CD4-positive, alpha-beta T cell treated with Interleukin-15 for 1 hour (primary cell): ENCODE measurements at places on chromosomes 13 and 19.

GRCh38 chr13:48488995-48489394, 43.9 kb downstream of the RCBTB2 start:
- no peak for DNase-seq

GRCh38 chr19:35318679-35319448, 10.1 kb upstream of the CD22 start:
- DNase-seq: peak; percentile 87

DNA sequence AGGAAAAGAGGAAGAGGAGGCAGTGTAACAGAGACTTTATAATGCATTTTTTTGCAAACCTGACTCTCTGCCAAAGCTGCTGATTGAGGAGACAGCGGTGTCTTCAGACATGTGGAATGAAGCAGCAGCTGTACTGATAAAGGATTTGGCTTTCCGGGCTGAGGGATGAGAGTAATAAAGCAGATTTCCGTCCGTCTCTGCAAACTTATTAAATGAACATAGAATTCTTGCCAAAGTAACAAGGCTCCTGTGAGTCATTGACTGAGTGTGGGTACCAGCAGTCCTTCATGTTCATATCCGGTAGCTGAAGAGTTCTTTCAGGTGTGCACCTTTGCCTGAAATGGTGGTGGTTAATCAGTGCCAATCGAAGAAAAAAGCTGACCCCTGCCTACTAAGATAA, 112.6 kb downstream of the LIG4 start:
- DNase-seq: no peak

- DNase-seq: no peak
Measured at GRCh38 chr19:17530586-17530985, 19.1 kb downstream of the PGLS start.

GRCh38 chr13:44300895-44301638, 72.6 kb upstream of the SERP2 start:
- peak; percentile 25 for DNase-seq

DNA sequence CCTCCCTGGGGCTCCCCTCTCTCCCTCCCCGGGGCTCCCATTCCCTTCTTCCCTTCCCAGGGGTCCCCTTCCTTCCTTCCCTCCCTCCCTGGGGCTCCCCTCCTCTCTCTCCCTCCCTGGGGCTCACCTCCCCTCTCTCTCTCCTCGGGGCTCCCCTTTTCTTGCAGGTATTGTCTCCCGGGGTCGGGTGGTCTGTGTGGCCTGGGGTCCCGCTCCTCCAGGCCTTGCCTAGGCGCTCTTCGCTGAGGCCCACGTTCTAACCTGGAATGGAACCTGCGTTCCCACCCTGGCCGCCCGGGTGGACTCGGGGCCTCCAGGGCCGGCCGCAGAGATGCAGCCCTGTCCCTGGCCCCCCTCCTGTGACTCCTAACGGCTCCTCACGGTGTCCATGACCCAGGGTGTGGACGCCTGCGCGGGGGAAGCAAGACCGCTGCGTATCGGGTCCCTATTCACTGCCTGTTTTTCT, 940 bp upstream of the DCUN1D2 start:
- no peak for DNase-seq

GRCh38 chr19:35911790-35912189, 3.7 kb upstream of the TYROBP start:
- DNase-seq: no peak

GRCh38 chr19:41205995-41206394, 13.0 kb downstream of the CYP2S1 start:
- no peak for DNase-seq

- no peak for DNase-seq
Measured at GRCh38 chr13:26186995-26187394, 35.1 kb downstream of the RNF6 start.

DNA sequence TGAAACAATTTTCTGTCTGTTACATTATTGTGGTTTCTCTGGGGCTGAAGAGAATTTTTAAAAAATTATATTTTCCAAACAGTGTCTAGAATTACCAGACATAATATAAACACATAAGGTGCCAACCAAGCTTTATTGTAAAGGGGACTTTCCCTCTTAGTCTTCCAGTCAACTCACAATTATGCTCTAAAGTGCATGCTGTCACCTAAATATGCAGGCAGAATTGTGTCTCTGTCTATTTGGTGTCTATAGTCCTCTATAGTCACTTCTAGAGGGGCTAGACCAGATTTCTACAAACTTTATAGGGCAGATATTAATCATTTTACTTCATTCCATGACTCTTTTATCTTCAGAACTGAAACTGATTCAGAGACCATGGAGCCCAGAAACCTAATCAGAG, 12.8 kb downstream of the ZNF254 start:
- DNase-seq: no peak

DNA sequence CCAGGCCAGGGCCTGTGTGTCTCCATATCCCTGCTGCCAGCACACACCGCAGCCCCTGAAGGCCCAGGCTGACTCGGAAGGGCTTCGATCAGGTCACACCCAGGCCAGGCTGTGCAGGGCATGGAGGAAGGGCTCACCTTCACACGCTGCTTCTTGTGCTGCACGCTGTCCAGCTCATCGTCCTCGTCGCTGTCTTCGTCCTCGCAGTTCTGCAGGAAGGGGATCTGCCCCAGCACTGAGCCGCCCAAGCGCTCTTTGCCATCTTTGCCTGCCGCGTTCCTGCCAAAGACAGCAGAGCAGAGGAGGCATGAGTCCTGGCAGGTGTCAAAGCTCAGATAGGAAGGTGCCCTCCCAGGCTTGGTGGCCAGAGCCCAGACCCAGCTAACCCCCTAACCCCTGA, 13.7 kb upstream of the PRKD2 start:
- DNase-seq: no peak

DNA sequence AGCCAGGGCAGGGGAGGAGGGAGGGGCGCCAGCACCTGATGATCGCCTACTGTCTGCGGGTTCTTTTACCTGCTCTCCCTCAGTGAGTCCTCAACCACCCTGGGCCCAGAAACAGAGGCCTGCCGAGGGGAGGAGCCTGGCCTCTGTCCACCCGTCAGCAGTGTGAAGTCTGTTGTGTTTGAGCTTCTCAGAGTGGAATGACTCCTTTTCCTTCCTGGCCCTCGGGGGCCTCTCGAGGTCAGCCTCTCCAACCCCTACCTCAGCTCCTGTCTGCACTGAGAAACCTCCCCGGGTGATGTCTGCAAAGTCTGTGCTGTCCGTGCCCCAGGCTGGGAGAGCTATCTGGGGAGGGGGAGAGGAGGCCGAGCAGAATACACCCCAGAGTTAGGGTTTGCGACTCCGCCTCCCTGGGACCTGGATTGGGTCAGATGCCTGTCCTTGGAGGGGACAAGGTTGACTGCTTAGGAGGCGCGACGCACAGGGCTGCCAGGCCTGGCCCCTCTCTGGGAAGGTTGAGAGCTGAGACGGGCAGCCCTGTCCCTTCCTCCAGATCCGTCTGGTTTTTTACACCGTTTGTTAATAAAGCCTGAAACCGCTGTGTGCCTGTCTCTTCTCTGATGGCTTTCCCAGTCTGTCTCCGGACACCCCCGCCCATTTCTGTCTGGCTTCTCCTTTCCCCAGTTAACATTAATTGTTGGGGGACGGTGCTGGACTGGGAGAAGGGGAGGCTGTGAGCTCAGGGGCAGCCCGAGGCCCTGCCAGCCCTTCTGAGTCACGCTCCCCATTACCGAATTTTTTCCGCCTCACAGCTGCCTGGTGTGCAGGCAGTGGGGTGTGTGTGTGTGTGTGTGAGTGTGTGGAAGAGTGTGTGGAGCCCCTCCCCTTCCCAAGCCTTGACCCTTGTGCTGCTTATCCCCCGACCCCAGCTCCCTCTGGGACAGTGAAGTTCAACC, 989 bp upstream of the SSC5D start:
- DNase-seq: no peak

DNA sequence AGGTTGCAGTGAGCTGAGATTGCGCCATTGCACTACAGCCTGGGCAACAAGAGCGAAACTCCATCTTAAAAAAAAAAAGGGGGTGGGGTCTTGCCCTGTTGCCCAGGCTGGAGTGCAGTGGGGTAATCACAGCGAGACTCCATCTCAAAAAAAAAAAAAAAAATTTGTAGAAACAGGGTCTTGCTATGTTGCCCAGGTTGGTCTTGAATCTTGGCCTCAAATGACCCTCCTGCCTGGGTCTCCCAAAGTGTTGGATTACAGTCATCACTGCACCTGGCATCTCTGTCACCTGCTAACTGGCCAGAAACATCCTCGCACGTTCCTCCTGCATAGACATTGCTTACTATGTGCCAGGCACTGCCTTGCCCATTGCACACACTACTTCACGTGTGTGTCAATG, 14.1 kb downstream of the RCN3 start:
- no peak for DNase-seq

DNA sequence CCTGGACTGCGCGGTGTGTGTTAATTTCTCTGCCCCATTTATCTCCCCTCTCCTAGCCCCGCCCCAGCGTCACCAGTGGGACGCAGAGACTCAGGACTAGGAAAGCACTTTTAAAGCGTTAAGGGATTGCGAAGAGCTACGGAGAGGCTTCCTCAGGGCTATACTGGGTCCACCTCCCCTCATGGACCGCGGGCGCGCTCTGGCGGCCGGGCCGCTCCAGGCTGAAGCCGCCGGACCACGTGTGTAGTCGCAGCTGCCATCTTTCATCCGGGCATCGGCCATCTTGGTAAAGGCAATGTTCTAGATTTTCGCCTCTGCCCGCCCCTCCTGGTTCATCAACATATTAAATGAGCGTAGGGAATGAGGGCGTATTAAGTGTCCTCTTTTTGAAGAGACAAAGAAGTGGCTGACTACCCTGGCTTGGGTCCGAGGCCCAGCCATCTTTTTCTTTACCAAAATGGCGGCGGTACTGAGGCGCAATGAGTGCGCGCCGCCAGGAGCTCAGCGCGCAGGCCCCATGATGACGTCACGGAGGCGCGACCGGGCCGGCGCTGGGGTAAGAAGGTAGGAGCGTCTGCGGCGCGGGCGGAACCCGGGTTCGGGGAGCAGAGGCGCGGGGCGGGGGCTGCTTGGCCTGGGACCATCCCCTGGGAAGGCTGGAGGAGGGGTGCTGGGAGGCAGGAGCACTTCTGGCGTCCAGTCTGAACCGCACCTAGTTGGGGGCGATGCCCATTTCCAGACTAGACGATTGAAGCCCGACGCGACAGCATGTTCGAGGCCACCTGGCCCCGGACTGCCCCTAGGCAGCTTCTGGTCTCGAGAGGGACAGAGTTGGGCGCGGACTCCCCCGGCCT, at the start of gene CCDC124:
CCDC124 (plus strand) TSS at position 531 of the 854 bp plus-strand sequence. CDS start 3,406 bp downstream, outside the sequence.
- peak; percentile 95 for DNase-seq

DNA sequence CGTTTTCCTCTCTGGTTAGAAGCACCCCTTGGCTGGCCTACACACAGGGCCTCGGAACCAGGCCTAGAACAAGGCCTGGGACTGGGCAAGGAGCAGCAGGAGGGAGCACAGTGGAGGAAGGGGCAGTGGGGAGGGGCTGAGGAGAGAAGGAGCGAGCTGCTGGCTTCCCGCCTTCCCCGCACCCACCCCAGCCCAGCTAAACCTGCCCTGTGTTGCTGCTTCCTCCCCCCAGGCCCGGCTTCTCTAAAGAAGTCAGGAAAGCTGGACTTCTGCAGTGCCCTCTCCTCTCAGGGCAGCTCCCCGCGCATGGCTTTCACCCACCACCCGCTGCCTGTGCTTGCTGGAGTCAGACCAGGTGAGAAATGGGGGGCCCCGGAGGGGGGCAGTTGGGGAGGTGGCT, 24.3 kb downstream of the LYL1 start:
- DNase-seq: no peak

GRCh38 chr19:1645299-1645698, 7.1 kb downstream of the TCF3 start:
- DNase-seq: no peak

- DNase-seq: no peak
Measured at GRCh38 chr19:12113121-12113520, 27.0 kb downstream of the ZNF20 start.

- DNase-seq: no peak
Measured at GRCh38 chr13:46131705-46132104, 26.9 kb upstream of the CPB2 start.

- no peak for DNase-seq
Measured at GRCh38 chr19:8721334-8721733, at the start of gene OR2Z1. Gene OR2Z1 (plus strand): TSS chr19:8721634. CDS start chr19:8731029, 9,395 bp downstream.

DNA sequence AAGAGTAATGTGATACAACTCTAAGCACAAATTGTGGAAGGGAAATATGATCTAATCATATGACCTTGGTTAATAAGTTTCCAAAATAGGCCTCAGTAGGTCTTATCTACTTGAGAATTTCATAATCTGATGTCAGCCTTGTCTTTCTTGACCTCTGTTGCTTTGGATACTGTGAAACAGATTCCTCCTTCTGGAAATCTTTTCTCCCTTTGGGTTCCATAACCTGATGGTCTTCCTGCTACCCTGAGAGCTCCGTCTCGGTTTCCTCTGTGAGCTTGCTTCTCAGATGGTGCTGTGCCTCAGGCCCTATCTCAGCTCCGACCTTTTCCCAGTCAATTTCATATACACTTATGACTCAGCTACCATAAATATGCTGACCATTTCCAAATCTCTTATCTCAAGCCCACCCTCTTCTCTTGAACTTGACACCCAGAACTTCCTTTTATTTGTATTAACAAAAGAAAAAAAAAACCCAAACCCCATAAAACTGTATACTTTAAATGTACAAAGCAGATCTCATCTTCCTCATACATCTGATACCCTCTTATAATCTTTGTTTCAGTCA, 6.4 kb upstream of the SLC46A3 start:
- DNase-seq: no peak

DNA sequence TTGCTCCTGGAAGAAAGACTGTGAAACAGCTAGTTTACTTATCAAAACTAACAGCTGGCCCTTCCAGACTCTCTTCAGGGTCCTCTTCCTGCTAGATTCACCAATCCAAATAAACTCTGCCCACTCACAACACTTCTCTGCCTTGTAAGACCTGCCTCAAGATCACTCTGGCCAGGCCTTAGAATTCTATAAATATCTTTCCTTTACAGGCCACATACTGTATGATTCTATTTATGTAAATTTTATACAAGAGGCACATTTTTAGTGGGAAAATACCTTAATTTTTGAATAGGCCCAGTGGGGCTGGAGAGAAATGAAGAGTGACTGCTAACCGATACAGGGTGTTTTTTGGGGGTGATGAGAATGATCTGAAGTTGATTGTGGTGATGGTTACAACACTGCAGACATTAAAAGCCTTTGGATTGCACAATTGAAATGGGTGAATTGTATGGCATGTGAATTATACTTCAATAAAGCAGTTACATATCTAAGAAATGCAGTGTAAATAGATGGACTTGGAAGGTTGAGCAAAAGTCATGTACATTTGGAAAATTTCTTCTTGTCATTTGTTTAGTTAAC, 141.8 kb downstream of the GPC5 start:
- no peak for DNase-seq

DNA sequence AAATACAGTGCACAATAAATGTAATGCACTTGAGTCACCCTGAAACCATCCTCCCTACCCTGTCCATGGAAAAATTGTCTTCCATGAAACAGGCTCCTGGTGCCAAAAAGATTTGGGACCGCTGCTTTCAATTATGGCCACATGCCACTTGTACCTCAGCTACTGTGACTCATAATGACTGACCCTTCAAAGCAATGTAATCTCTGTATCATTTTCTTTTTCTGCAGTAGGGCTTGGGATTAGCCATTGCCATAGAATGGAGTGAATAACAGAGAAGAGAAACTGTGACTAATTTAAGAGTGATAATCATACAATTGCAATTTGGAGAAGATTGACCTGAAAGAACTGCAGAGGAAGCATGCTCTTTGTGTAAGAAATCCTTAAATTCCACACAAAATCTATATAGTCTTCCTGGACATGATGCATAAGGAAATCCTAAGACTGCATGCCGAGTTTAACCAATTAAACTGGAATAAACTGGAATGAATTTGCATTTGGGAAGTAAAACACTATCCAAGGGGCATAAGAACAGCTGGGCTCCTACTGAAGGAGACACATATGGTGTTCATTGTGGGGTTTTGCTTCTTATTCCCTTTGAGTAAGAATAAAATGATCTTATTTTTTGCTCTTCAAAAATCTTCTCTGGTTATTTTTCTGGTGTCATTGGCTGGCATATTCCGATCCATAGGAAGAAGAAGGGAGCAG, 59.5 kb upstream of the SLC7A1 start:
- no peak for DNase-seq
